ENCODE measurements at places on chromosomes 12 and 14.

- no peak for DNase-seq
Observed at GRCh38 chr12:49030714-49031572, 12.4 kb upstream of the PRKAG1 start.

- no peak for DNase-seq
Observed at GRCh38 chr12:67573566-67573965, 75.0 kb upstream of the DYRK2 start.

DNA sequence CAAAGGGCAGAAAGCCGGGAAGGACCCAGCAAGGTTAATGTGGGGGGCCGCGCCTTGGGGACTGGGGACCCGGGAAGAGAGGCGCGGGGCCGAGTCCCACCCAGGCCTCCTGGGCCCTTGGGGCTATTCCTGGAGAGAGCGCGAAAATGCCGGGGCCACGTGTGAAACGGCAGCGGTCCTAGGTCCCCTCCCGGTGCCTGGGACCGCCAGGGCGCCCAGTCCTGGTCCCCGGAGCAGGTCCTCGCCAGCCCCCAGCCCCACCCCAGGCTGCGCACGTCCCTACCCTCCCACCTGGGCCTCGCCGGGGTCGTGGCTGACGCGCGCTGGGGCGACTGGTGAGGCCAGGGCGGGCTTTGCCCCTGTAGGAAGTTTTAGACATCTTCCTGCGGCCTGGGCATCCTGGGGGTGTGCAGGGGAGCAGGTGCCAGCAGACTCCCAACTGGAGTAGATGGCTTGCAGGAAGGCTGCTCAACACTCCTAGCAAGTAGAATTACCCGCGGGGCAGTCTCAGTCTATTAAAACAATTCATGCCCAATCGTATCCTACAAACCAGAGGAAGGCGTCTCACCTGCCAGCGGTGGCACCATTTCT lies 708 bp downstream of the FAR2 start:
- no peak for DNase-seq

- no peak for DNase-seq
Observed at GRCh38 chr12:100458191-100458590, 15.5 kb upstream of the NR1H4 start.

DNA sequence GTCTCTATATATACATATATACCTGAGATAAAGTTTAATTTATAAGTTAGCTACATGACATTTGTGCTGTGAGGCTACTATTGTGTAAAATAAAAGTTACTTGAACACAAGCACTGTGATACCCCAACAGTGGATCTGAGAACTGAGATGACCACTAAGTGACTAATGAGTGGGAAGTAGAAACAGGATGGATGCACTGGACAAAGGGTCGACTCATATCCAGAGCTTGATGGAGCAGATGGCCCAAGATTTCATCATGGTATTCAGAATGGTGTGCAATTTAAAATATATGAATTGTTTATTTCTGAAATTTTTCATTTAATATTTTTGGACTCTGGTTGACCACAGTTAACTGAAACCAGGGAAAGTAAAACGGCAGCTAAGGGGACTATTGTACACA lies 908.6 kb upstream of the MDGA2 start:
- no peak for DNase-seq

GRCh38 chr12:26126340-26127284 lies 1.8 kb upstream of the BHLHE41 start:
- peak; percentile 85 for DNase-seq

GRCh38 chr12:94710933-94711332 lies 60.6 kb upstream of the TMCC3 start:
- no peak for DNase-seq

DNA sequence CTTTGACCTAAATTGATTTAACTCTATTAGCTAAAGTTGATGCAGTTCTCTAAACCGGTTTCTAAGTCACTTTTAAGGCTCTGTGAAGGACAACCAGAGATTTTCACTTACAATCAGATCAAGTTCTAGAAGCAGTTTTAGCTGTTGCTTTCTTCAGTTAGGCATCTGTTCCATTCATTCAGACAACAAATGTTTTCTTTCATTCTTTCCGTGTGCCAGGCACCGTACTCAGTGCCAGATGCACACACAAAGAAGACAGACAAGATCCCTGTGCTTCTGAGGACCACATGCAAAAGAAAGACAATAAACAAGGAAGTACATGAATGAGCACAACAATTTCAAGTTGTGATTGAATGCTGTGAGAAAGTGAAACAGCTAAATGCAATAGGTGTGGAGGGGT lies 11.1 kb upstream of the EGLN3 start:
- DNase-seq: no peak

DNA sequence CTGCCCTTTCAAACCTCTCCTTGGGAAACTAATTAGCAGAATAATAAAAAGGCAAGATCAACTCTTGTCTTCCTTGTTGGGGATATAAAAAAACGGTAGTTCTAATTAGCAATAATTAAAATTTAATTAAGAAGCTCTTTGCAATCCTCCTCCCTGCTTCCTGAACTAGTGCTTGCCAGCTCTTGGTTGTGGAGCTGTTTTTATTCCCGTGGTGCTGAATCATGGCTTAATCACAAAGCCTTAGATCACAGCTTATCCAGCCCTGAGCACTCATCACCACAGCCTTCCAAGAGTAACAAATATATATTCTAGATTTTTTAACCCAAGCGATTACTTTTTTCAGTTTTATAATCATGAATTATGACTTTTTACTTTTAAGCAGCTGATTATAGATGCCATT lies 63.2 kb upstream of the INSM2 start:
- no peak for DNase-seq

Data from muscle of back (tissue), 13 donors.